ENCODE measurements at places on chromosomes 6 and 20.

GRCh38 chr6:119575721-119576120 lies 226.2 kb upstream of the MAN1A1 start:
- DNase-seq: no peak

DNA sequence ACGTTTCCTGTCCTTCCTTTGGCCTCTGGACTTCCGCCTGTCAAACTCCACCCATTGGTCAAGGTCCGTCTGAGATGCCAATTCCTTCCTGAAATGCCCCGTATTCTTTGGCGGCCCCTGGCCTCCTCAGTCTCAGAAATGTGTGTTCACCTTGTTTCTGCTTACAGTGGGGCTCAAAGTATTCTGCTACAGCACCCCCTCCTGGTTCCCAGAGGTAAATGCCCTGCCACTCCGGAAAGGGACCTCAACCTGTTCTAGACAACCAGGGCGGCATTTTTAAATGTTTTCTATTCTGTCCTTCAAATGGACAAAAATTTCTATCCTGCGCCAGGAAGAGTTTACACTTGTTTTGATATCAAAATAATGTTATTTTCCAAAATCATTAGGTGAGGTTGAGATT lies 12.1 kb upstream of the PAX1 start:
- no peak for DNase-seq

DNA sequence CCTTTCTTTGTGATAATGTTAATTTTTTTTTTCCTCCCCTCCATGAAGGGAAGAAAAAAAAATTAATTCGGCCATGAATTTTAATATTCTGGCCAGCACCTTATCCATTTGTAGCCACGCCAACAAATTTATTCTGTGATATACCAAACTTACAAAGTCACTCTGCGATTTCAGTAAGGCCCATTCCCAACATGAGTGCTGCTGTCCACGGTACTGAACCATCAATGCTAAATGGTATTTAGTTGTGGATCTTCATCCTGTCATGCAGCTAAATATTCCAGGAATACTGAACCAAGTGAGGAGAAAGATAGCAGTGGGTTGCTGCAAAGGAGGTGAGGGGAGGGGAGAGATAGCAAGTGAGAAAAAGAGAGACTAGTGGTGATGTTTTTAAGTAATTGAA lies 19.5 kb upstream of the RSPH4A start:
- no peak for DNase-seq

- DNase-seq: no peak
Observed at GRCh38 chr6:34587851-34588250, 31.7 kb upstream of the SPDEF start.

DNA sequence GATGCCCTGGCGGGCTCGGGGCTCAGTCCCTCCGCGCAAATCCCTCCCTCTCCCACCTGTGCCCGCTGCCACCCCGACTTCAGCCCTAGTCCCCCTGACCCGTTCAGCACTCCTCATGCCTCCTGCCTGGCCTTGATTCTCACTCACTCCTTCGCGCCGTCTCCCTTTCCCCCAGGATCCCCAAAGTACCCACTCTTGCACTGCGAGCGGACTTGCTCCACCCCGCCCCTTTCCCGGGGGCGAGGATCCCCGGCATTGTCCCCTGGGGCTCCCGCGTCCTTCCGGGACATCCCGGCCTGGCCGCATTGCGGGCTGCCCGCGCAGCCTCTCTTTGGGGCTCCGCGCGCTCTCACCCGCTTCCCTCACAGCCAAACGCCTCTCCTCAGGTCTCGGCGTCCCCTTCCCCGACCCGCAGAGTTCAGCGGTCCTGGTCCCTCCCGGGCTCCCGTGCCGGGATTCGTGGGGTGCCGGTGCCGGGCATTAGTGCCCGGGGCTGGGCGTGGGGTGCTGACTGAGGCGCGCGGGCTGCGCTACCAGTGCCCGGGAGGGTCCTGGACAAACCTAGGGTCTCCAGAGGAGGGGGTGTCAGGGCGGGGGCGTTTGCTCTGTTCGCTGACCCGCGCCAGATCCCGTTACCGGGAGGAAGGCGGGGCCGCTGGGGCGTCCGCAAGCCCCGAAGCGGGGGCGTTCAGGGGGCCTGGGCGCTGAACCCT lies 45.5 kb upstream of the SUPT3H start:
- DNase-seq: peak; percentile 70

DNA sequence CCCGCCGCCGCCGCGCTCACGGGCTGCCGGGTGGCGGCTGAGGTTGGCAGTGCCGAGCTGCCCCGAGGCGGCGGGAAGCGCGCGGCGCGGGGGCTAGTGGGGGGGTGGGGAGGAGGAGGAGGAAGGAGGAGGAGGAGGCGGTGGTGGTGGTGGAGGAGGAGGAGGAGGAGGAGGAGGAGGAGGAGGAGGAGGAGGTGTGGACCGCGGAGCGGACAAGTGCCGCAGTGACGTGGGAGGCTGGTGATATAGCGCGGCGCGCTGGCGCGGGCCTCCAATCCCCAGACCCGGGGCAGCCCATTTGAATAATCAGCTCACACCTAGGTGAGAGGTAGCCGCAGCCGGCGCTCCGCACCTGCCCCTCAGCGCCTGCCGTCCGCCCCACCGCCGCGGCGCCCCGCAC lies at the start of gene FOXA2:
Gene FOXA2 (minus strand): TSS at position 51 of the 400 bp plus-strand sequence. CDS start 294 bp downstream, outside the sequence.
- no peak for DNase-seq

- no peak for DNase-seq
Observed at GRCh38 chr6:75467966-75468365, 25.6 kb downstream of the FILIP1 start.

GRCh38 chr6:87879132-87879861 lies 168.3 kb upstream of the SPACA1 start:
- DNase-seq: no peak

GRCh38 chr20:40691566-40692239 lies 2.7 kb upstream of the MAFB start:
- no peak for DNase-seq

DNA sequence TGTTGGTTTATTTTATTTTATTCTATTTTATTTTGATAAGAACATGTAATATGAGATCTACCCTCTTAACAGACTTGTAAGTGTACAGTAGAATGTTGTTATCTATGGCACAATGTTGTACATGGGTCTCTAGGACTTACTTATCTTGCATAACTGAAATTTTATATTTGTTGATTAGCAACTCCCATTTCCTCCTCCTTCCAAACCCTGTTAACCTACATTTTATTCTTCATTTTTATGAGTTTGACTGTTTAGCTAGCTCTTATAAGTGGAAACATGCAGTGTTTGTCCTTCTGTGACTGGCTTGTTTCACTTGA lies 37.9 kb upstream of the BCAS1 start:
- DNase-seq: no peak

GRCh38 chr6:68729377-68729903 lies 94.4 kb downstream of the ADGRB3 start:
- no peak for DNase-seq

DNA sequence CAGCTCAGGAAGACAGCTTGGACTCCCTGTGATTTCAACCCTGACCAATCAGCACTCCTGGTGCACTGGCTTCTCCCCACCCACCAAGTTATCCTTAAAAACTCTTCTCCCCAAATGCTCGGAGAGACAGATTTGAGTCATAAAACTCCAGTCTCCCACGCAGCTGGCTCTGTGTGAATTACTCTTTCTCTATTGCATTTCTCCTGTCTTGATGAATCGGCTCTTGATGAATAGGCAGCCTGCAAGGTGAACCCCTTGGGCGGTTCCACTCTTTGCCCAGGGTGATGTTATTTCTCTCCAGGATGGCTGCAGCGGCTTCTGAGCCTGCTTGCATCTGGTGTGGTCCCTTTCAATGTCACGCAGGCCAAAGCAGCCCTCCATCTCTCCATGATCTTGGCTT lies 12.4 kb downstream of the SLC52A3 start:
- no peak for DNase-seq

DNA sequence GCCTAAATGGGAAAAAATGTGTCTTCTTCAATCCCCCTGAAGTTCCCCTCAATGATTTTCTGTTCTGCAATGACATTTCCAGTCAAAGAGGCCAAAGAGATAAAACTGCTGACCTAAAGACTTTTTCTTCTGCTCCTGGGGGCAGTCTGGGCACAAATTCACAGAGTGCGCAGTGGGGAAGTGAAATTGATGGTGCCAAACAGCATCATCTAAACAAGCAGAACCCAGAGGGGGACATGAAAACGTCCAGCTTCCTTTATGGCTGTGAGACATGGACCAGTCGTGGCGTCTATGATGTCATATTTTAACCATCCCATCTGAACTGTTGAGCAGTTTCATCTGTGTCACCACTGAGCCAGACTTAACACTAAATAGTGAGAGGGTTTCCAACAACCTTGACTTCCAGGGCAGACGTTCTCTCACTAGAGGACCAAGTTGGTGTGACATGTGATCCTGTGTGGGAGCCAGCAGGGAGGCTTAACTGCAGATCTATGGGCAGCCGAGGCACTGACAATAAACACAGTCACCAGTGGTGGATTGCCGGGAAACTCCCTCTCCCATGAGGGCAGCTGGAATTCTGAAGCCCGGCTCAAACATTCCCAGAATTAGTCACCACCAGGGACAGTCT lies 12.4 kb downstream of the SCML4 start:
- peak; percentile 36 for DNase-seq

DNA sequence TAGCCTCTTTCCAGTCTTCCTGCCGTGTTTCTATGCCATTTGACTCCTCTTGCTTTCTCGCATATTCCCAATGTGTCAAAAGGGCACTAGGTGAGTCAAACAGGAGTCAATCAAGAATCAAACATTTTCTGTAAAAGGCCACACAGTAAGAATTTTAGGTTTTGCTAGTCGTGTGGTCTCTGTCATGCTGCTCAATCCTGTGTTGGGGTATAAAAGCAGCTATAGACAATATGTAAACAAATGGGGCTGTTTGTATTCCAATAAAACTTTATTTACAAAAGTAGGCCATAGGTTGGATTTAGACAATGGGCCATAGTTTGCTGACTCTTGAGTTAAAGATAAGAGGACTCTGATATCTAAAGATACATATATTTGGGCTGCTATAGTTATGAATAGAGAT lies 235.4 kb upstream of the BTBD3 start:
- DNase-seq: no peak

GRCh38 chr6:107959392-107959791 lies 1.4 kb upstream of the SEC63 start:
- DNase-seq: no peak

DNA sequence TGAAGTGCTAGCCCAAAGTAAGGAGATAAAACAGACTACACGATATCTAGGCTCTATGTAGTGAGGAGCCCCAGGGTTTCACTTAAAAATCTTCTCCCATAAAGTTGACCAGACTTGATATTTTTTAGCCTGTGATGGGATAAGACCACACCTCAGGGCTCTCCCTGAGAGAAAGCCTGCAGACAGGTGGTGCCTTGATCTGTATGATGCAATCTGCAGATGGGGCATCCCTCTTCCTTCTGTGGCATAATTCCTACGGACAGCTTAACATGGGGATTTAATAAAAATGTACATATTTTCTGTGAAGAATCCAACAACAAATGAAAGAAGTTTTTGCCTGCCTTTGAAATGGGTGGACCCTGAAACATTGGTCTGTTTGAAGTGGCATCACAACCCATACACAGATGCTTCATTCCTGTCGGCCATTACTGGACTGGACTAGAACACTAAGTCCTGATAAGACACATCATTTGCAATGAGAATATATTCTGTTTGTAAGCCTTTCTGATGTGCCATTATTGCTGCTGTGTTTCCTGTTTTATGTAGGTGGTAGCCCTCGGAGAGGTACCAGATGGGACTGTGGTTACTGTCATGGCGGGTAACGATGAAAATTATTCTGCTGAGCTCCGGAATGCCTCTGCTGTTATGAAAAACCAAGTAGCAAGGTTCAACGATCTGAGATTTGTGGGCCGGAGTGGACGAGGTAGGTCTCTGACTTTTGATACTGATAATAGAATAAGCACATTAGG lies 53.8 kb upstream of the SUPT3H start:
- DNase-seq: no peak

GRCh38 chr6:133959667-133960368 lies 6.8 kb downstream of the TBPL1 start:
- DNase-seq: no peak

DNA sequence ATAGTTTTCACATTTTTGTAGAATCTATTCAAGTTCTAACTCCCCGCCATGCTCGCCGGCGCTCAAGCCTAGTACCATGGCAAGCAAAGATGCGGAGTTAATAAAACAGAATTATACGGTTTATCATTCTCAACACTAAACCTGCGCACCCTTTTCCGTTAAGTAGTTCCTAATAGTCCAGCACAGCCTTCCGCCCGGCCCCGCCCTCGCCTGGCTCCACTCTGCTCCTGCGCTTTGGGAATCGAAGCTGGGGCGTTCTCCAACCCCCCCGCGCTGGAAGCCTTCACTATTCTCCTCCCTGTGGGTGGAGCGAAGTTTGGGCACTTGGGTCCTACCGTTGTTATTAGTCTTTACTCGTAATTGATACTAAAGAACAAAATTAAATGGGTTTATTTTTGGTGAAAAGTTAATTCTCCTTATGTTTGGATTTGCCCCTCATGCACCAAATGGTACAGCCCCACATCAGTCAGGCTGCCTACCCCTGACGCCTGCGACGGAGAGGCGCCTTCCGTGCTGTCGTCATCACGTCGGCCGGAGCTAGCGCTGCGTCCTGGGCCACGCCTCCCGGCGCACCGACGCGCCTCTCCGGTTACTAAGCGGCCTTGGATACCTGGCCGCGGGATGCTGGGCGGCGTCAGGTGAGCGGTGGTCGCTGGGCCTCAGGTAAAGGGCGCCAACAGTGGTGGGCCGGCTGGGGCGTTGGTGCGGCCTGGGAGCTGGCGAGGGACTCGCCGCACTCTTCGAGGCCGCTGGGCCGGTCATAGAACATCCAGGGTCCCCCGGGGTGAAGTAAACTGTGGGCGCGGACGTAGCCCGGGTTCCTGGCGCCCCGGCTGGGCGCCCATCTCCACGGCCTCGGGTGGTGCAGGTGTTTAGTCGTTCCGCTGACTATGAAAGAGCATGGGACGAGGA lies at the start of gene IFT52:
Gene IFT52 (plus strand): TSS at position 546 of the 912 bp plus-strand sequence. CDS start 3,762 bp downstream, outside the sequence.
- DNase-seq: peak; percentile 93

DNA sequence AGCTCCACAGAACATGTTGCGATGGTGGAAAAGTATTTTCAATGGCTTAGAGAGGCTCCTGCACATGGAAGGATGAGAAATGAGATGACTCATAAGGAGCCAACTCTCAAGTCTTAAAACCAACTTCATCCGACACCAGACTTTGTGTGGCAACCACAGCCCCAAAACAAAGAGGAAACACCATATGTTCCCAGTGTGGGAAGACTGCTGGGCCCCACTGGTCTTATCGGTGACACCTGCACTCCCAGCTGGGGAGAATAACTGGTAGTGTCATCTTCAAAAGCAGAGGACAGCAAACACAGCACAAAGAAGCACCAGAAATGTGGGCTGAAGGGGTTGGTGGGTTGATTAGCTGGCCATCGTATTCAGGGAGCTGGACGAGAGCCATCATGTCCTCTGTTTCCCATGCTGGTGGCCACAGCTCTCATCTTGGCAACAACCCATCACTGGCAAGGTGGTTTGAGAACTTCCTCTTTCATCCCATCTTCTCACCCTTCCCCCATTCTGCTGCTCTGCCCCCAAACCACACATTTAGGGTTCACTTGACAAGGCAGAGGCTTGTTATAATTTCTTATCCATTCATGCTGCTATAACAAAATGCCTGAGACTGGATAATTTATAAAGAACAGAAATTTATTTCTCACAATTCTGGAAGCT lies 46.0 kb upstream of the TASP1 start:
- no peak for DNase-seq

- no peak for DNase-seq
Observed at GRCh38 chr6:133301835-133302234, 60.7 kb downstream of the EYA4 start.

All from ecto neural progenitor cell (in vitro differentiated cells).